ENCODE measurements at places on chromosomes 12 and 14.

GRCh38 chr12:121792607-121793439 is 665 bp downstream of the RHOF start:
- DNase-seq: no peak

DNA sequence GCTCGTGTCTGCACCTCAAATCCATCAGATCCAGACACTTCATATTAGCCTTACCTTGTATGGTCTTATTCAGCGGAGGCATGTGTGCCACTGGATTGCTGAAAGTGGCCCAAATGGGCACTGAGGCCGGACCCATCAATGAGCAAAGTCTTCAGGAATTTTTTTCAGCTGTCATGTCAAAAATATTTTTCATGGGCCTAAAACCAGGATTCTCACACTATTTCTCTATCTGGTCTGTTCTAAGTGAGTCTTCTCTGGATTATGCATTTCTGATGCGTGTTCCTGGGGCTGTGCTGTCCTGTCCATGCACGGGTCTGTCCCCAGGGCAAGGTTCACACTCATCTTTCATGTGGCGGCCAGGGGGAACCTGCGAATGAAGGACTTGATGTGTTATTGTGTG is 94.6 kb downstream of the KCNA5 start:
- no peak for DNase-seq

GRCh38 chr14:103870891-103871595 is 23.7 kb upstream of the PPP1R13B start:
- DNase-seq: no peak

DNA sequence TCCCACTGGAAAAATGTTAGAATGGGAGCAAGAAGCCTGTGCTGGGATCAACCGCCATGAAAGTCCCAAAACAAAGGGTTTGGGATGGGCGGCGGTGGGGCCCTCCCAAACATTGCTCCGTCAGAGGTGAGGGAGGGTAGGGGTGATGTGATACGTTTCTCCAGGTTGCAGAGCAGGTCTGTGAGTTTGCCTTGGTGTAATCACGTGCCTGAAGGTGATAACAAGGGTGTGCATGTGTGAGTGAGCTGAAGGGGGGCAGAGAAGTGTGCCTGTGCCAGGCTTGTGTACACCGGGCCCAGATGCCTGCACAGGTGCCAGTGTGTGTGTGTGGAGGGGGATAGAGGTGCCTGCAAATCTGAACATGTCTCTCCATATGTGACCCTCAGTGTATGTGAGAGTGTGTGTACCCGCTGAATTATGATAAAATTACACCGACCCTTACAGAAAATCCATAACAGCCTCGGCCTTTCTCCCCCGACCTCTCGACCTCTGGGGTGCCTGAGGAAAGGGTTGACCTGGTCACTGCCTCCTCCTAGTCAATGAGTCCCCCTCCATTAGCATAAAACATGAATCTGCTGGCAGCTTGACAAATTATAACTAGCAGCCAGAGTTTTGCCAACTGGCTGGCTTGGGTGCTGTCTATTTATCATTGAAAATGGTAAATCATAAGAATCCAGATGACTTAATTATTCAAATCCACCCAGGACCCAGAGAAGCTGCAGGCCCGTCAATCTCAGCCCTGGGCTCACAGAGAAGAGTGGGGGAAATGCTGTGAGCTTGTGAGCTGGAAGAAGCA is 55.6 kb downstream of the SMUG1 start:
- no peak for DNase-seq

- DNase-seq: no peak
Observed at GRCh38 chr14:104688505-104689108, 811 bp upstream of the INF2 start.

- DNase-seq: no peak
Observed at GRCh38 chr12:41992022-41992421, 152.7 kb downstream of the GXYLT1 start.

DNA sequence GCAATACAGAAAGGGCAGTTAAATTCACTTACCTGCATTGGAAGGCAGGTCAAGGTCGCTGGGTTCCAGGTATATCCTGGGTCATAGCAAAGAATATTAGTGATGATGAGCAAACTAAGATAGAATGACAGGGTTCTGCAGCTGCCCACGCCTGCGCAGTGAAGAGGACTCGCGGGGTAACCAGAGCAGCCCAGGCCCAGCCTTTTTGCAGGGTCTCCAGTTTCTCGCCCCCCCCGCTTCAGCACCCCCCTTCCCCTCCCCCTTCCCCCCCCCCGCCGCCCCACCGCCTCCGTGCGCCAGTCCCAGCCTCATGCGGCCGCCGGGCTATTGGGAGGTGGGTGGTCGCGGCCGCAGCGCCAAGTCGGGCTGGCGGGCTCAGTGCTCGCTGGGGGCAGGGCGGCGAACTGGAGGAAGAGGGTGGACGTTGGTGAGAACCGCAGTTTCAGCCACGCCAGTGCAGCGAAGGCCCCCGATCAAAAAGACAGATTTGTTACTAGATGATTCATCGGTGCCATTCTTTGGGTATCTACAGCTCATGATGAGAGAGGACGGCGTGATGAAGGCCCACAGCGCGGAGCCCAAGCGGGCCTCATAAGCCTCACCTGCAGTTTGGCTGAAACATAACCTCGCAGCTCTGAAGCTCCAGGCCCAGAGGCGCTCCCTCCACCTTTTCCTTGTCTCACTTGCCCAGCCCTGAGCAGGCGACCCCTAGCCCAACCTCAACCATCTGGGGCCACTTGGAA is 20.2 kb downstream of the SLC2A3 start:
- DNase-seq: no peak

- DNase-seq: no peak
Observed at GRCh38 chr12:96187956-96188355, 6.2 kb upstream of the ELK3 start.

GRCh38 chr12:114287821-114288525 is 118.0 kb downstream of the TBX5 start:
- no peak for DNase-seq

DNA sequence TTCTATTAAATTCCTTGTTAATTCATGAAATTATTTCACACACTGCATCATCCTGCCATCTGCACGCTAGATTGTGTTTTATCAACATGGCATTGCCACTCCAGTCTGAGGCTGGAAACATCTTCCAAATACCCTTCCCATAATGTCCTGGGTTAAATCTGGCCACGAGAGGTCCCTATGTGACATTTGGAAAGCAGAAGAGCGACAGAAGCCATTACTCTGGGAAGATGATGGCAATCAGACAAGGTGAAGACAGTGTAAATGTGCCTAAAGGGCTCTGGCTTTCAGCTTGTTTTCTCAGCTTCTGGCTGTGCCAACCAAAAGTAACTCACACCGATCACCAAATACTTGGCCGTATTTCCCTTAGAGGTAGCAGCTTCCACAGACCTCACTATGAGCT is 144.8 kb downstream of the CAPZA3 start:
- no peak for DNase-seq

DNA sequence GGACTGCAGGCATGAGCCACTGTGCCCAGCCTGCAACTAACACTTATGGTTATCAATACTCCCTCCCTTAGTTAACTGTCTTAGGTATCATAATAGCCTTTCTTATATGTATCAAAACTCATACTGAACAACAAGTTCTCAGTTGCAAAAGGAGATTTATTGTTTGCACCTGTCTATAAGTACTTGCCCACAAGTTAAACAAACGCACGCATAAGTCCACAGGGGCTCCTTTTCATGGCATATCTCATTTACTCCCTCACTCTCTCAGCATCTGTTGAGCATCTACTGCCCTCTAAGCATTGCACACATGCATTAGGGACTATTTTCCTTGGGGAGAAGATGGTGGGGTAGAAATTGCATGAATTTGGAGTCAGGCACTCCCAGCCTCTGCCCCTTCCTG is 46.7 kb upstream of the CORO1C start:
- DNase-seq: no peak

DNA sequence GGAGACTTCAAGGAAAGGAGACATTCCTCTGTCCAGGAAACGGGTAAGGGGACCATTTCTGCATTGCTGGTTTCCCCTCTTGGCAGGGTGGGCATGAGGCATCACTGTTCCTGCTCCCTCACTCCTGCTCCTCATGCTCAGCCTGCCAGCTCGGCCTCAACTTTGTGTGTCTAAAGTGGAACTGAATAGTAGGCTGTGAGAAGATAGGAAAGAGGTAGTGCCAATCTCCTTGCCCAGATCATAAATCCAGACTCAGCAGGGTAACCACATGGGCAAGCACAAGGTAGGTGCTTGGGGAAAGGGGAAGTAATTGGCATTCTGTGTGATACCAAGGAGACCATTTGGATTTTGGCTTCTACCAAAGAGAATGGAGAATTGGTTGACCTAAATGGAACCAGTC is 2.6 kb downstream of the LTB4R start:
- DNase-seq: no peak

- DNase-seq: peak; percentile 43
Observed at GRCh38 chr14:64645220-64645892, 58.9 kb upstream of the PLEKHG3 start.

DNA sequence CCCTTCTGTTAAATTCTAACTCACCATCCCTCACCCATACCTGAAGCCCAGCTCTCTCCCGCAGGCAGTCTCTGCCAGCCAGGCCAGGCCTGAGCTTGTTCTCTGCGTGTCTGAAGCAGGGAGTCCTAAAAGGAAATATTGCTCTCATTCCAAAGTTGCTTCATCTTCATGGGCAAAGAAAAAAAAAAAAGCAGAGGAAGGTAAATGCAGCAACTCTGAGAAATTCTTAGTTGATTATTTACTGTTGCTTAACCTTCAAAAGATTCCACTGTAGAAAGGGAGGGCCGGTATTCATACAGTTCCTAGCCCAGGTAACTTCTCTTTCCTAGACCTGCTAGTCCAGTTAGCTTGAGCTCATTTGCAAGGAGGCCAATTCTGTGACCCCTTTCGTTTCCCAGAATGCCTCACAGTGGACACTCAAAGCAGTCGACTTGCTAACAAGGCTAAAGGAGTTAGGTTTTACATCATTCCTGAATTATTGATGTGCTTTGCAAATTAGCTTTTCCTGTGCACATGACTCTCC is 193.5 kb upstream of the EEA1 start:
- DNase-seq: no peak

DNA sequence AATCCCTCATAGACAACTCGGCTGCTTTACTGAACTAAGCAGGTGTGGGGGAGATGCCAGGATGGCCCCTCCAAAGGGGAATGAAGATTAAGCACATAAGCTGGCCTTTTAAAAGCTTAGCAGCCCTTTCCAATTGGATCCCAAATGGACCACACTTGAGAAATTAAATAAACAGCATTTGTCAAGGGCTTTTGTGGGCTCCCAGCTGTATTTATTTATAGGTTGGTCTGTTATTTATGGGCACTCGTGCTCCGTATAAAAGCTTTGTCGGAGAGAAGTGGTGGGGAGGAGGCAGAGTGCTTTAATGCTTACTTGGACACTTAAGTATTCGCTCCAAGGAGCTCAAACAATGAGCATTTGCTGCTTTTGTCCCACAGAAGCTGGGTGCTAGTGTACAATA is 580.2 kb downstream of the MED13L start:
- no peak for DNase-seq

DNA sequence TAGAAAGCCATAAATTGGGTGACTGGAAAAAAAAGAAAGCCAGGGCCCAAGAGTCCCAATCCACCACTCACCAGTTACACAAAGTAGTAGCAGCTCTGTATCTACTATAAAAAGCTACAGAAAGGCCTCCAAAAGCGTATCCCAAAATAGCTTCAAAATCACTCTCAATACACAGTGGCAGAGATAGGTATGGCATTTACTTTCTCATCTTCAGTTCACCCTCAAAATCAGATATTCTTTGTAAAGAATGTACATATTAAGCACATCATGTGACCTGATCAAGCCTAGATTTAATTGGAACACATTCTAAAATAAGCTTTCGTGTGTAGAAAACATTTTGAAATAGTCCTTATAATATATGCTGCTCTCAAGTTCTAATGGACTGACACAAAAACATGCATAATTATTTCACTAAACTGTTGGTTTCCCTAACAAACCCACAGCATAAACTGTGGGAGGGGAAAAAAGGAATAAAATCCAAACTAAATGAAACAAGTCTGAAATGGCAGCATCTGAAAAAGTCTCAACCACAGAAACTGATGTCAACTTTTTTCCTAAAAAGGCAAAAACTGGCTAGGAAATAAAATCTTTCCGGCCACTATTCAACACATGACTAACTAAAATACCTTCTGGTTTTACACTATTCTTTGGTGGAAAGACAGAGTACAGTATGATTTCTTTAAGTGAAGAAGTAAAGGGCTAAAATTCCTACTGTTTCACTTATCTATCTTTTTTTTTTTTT is 25.9 kb downstream of the UBE2N start:
- DNase-seq: no peak

DNA sequence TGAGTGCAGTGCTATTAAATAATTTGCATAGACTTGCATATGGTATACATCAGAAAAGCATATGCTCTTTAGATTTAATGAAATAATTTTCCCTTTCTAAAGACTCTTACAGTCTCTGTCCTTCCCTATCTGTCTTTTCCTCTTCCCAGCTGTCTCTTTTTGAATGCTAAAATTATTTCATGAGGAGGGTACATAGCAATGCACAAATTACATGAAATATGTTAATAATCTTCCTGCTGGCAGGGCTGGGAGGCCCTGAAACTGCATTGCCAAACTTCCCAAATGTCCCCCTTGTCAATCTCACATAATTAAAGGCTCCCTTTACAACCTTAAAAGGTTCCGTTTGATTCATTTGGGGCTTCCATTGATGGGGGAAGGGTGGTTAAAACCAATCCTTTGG is 22.2 kb downstream of the LLPH start:
- DNase-seq: no peak

GRCh38 chr12:98908866-98909265 is 263.8 kb downstream of the APAF1 start:
- no peak for DNase-seq

GRCh38 chr14:35281341-35281740 is 10.8 kb upstream of the PSMA6 start:
- no peak for DNase-seq

GRCh38 chr12:108620236-108620879 is 13.3 kb downstream of the SELPLG start:
- DNase-seq: no peak

- peak; percentile 20 for DNase-seq
Observed at GRCh38 chr14:43914041-43914693, 592.9 kb downstream of the FSCB start.

GRCh38 chr14:104211215-104211614 is 72.8 kb downstream of the KIF26A start:
- DNase-seq: no peak

- DNase-seq: no peak
Observed at GRCh38 chr14:76998910-76999309, 29.6 kb downstream of the IRF2BPL start.

GRCh38 chr12:18313306-18313705 is 52.0 kb downstream of the PIK3C2G start:
- no peak for DNase-seq

- no peak for DNase-seq
Observed at GRCh38 chr14:92890830-92891588, 31.9 kb upstream of the CHGA start.

- DNase-seq: no peak
Observed at GRCh38 chr14:31843361-31844091, 233.6 kb upstream of the ARHGAP5 start.
